Activated T-helper 1 cell treated with anti-CD3 and anti-CD28 coated beads, Interleukin-2, amount 50 U/mL, for 16 hours (primary cell): ENCODE measurements at places on chromosomes 7 and 10.

- no peak for DNase-seq
These were observed 103.0 kb downstream of the CTBP2 start for GRCh38 chr10:125057158-125058001.

- no peak for DNase-seq
These were observed 157.3 kb upstream of the MTPN start for GRCh38 chr7:136134503-136134902.

GRCh38 chr7:80981405-80981804 lies 62.6 kb upstream of the SEMA3C start:
- no peak for DNase-seq

GRCh38 chr7:6395898-6396595 lies 51.7 kb downstream of the DAGLB start:
- DNase-seq, result no peak

- no peak for DNase-seq
These were observed 36.7 kb downstream of the ZNF467 start for GRCh38 chr7:149736478-149737360.

DNA sequence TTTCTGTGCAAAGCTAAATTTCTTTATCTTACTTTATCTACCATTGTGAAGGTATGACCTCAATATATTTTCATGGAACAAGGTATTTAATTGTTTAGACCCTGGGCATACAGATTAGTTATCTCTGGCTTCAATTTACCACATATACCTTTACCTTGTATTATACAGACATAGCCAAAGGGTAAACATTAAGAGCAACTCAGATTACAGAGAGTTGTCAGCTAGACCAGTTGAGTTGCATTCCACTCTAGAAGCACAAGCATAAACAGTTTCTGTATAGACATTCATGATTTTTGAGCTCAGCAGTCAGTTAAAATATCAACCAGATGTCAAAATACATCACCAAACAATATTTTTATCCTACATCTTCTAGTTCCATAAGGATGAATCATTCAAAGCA lies 857.3 kb upstream of the ZWINT start:
- DNase-seq, result no peak

DNA sequence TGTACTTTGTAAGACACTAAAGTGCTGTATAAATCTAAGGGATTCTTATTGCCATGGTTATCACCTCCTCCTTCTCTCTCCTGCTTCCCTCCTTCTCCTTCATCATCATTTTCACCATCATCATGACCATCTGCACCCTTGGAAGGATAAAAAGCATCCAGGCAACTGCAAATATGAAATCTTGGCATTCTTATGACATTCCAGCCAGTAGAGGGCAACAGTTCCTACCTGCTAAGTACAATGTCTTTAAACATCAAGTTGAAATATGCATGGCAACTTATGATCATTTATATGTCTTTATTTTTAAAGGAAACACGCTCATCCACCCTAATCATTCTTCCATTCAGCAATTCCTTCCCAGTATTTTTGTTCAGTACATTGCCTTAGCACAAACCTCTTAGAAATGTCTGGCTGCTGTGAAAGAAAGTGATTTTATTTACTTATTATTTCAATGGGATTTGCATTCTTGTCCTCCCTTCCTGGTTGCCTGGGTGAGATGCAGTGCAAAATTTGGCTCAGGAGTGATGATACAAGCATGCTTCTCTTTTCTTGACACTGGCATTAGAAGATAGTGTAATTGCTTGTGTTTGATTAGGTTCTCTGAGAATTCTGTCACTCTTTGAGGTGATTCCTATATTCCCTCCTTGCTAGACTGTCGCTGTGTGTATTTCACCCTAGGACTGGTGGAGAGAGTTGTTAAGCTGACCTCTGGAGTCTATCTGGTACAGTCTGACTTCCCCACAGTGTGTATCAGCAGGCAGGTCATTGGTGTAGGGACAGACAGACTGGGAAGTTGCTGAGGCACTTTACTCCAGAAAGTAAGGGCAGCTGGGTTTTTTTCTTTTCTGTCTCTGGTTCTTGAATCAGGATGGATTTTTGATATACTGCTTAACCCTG lies 188.5 kb upstream of the BMPER start:
- no peak for DNase-seq
